Subcutaneous preadipocyte (primary cell): ENCODE measurements at places on chromosomes 7 and 10. TPM values are rescaled to one million over a fixed set of nuclear protein-coding genes. Genes with fewer than 3 reads are reported as not detected.

The STK31 gene
- not detected in 2 replicates for total RNA-seq

The EGR2 gene
- total RNA-seq, result under 0.01 and 0.20 TPM in 2 replicates

The CDK14 gene
- total RNA-seq, result 30.5 and 42.8 TPM in 2 replicates

The LMOD2 gene
- total RNA-seq, result not detected in 2 replicates

The RET gene
- under 0.01 and 0.37 TPM in 2 replicates for total RNA-seq

The DGKB gene
- total RNA-seq, result 0.37 TPM in 1 of 2 replicates, not detected in the other

The CYP26C1 gene
- under 0.01 TPM in 2 replicates for total RNA-seq

The ADK gene
- 49.7 and 52.9 TPM in 2 replicates for total RNA-seq
